ENCODE measurements at places on chromosomes 2 and 18.

GRCh38 chr2:203583701-203584100 is 48.6 kb upstream of the RAPH1 start:
- DNase-seq, result no peak

GRCh38 chr2:28219758-28220368 is 172.8 kb upstream of the FOSL2 start:
- DNase-seq, result no peak

- no peak for DNase-seq
Observed at GRCh38 chr18:75433098-75433497, 5.6 kb upstream of the SMIM21 start.

DNA sequence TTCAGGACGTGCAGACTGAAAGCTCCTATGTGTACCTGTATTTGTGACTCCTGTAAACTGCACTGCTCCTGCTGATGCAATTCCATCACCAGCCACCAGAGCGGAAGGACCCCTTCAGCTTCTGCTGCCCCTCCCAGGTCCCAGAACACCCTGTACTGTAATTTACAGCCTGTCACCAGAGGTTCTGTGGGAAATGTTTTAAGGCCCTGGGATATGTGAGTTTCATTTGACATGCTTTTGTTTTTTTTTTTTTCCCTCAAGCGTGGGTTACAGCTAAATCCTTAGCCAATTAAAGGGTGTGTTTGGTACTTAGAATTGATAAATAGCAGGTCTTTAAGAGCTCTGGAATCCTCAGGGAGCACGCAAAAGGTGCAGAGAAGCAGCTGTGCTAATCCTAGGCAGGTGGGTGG is 79.4 kb downstream of the KCTD1 start:
- no peak for DNase-seq

GRCh38 chr2:31170071-31170698 is 31.9 kb upstream of the GALNT14 start:
- peak; percentile 49 for DNase-seq

GRCh38 chr2:139296672-139297209 is 516.6 kb upstream of the NXPH2 start:
- no peak for DNase-seq

GRCh38 chr2:143482771-143483170 is 353.6 kb downstream of the ARHGAP15 start:
- no peak for DNase-seq

- DNase-seq, result no peak
Observed at GRCh38 chr18:63787673-63788072, 12.5 kb downstream of the SERPINB7 start.

DNA sequence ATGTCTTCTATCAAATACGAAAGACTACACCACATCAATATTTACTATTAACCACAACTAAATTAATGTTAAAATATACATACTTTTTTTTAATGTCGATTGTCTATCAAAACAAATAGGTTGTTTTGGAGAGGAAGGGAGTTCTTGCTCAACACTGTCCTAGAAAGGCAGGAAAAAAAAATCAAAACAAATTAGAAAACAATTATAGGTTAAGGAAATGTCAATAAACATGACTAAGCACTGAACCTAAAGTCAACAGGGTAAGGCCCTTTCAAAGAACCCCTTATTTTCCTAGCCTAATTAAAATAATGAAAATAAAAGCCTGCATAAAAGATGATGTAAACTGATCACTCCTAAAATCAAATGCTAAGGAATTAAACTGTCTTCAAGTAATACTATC is 2.8 kb downstream of the CEP76 start:
- no peak for DNase-seq

DNA sequence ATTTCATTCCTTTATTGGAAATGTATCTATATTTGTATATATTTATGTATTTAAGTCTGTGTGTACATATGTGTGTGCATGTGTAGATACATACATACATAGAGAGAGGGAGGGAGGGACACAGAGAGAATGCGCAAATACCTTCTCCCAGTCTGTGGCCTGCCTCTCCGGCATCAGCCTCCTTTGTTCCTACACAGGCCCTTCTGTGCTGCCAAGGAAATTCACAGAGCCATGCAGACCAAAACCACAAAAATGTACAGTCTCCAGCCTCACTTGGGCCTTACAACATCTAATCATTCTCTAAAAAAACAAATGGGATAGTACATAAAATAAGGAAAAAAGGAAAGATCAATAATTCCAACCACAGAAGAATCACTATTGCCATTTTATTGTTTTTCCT is 8.8 kb upstream of the CRACDL start:
- DNase-seq, result no peak

GRCh38 chr2:123500988-123501387 is 524.1 kb upstream of the CNTNAP5 start:
- no peak for DNase-seq

GRCh38 chr2:123791684-123792083 is 233.4 kb upstream of the CNTNAP5 start:
- no peak for DNase-seq

DNA sequence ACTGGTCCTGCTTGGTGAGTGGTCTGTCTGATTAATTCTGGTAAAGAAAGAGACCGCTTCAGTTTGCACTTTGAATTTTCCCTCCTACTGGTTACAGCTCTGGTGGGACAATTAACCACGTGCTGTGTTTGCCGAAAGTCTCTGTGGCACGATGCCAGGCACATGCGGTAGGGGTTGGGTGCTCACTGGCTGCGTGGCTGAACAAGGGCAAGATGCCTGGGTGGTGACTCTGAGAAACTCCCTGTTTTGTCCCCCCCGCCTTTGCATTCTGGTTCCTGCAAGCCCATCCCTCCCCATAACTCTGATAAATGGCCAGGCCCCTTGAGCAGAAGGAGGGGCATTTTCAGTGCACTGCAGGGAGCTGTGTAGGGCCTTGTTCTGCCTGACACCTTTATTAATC is 206.1 kb downstream of the TFCP2L1 start:
- no peak for DNase-seq

DNA sequence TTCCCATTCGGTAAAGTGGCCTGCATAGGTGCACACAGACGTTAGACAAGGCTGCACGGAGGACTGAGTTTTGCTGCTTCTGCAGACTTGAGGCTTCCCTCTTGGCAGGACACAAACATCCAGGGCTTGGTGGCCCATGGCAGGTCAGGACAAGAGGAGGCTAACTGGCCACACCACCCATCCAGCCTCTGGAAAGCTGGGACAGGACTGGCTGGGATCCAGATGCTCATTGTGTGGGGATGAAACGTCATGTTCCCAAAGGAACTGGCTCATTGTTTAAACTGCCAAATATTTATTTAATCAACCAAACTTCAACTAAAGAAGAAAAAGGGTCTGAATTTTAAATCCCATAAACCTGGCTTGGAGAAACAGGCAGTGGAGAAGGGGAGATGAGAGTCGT is 239.1 kb upstream of the EPAS1 start:
- no peak for DNase-seq

- DNase-seq, result no peak
Observed at GRCh38 chr2:212626371-212626918, 87.8 kb upstream of the ERBB4 start.

- no peak for DNase-seq
Observed at GRCh38 chr18:46732201-46732600, 24.7 kb downstream of the ST8SIA5 start.

DNA sequence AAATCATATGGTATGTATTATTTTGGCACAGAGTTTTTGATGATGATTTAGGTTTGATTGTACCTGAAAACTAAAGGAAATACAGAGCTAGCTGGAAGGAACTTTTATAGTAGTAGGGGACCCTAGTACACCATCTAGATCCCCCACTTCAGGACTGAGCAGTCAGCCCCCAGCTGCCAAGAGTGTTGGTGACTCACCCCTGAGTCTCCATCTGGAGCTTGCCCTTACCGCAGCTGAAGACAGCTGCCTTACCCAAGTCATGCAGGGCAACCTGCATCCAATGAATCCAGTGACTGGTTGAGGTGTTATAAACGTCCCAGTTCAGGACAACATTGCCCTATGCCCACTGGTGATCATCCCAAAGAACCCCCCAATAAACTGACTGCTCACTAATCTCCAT is 15.3 kb downstream of the PMS1 start:
- DNase-seq, result no peak

- DNase-seq, result no peak
Observed at GRCh38 chr2:44553456-44553855, 191.7 kb downstream of the CAMKMT start.

GRCh38 chr2:23036629-23037028 is 348.4 kb upstream of the KLHL29 start:
- no peak for DNase-seq

DNA sequence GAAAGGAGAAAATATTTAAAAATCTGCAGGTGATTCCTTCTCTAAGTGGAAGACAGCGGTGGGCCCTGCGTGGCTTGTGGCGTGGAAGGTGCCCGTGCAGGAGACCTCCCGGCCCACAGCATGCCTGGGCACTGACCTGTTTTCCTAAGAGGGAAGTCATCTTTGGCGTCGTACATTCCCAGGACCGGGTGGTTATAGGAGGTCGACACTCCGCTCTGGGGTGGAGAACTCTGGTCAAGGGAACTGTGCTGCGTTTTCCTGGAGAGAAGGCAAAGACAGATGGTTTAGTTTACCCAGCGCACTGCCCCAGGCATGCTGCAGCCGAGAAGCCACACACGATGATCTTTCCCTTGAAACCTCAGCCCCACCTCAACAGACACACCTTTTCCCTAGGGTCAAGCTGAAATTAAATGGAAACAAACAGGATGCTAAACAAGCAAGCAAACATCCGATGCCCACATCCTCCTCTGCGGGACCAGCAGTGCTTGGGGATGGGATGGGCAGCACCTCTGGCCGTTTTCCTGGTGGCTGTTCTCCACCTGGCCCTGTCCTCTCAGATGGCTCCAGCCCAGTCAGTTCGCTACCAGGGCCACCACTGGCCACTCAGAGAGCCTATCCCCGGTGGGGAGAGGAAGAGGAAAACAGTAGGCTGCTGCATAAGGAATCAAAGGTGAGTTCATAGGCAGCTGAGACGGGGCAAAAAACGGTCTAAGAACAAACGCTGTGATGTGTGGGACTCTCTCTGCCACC is 244.1 kb downstream of the HDAC4 start:
- no peak for DNase-seq

- DNase-seq, result no peak
Observed at GRCh38 chr2:135799738-135800137, 37.2 kb downstream of the LCT start.

GRCh38 chr18:79523736-79524180 is 128.0 kb downstream of the NFATC1 start:
- DNase-seq, result peak; percentile 76

DNA sequence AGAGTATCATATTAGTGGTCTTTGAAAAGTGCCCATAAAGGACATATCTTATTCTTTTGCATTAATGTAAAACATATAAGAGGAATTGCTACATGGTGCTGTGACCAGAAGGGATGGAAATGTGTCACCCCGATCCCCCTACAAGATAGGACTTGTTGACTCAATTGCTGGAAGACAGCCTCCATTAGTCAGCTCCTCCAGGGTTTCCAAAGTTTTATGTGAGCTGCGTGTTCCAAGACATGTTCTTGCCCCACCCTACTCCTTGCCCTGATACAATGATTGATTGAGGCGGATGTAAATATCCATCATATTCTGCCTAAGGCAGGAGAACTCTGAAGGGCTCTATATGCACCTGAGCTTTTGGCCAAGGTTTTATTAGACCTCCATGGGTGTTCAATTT is 541.0 kb upstream of the ZEB2 start:
- DNase-seq, result no peak

DNA sequence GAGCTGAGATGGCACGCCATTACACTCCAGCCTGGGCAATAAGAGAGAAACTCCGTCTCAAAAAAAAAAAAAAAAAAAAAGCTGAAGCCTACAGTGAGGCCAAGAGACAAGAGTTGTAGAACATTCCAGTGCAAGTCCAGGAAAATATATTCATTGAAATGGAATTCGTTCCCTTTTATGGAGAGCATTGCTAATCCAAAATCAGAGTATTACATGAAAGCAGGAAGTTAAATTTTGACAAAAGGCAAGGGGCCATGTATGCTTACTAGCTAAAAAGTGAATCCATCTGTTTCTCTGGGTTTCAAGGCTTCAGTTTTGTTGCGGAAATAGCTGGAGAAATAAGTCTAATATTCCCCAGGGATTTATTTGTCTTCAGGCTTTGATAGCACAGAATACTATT is 471.7 kb downstream of the THSD7B start:
- DNase-seq, result no peak

GRCh38 chr2:6083136-6083535 is 391.0 kb downstream of the SOX11 start:
- DNase-seq, result no peak

- DNase-seq, result no peak
Observed at GRCh38 chr2:100835006-100835659, 15.2 kb downstream of the NPAS2 start.

DNA sequence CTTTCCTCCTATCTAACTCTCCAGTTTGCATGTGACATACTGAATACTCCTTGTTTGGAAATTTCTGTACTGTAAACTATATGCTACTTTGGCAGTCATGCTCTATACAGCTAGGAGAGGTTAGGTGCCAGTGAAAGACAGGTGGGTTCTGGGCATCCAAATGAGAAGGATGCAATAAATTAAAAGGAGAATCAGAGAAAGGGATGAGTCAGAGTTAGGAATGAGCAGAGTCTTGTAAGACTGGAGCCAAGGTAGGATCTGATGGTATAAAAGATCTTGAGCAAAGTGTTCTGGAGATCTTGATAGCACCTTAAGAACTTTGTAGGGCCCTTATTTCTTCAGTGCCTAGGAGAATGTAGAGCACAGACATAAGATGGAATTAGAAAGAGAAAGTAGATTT is 58.7 kb upstream of the STAM2 start:
- DNase-seq, result no peak

GRCh38 chr2:168138901-168139300 is 108.5 kb downstream of the STK39 start:
- DNase-seq, result no peak

GRCh38 chr18:48578289-48578688 is 39.5 kb downstream of the CTIF start:
- no peak for DNase-seq

DNA sequence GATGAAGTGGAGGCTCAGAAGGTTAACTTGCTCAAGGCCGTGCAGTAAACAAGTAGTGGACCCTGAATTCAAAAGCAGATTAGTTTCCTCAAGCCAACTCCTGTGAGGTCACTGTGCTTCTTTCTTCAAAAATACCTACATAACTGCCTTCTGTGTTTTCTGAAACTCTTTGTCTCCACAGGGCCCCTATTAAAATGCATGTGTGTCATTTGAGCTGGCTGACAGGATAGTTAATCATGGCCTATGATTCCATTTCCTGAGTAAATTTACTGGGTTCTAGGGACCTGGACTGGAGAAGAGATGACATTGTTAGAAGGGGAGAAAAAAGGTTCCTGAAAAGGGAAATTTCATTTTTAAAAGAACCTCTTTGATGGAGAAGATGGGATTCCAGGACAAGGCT is 12.9 kb upstream of the DTNA start:
- DNase-seq, result no peak

- no peak for DNase-seq
Observed at GRCh38 chr18:79384834-79385233, 10.9 kb upstream of the NFATC1 start.

DNA sequence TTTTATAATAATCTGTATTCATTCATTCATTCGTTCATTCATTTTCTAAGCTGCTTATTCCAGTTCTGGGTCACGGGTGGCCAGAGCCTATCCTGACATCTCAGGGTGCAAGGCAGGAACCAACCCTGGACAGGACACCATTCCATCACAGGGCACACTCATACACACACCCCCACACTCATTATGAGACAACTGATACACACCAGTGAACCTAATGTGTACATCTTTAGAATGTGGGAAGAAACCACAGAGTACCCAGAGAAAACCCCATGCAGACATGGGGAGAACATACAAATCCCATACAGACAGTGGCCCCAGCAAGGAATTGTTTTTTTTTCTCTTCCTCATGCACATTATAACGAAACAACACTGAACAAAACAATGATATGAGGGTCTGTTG is 54.7 kb downstream of the RTN4 start:
- DNase-seq, result no peak

All from CD4-positive, alpha-beta T cell treated with Interleukin-1 beta for 1 hour (primary cell).